HL-60 (cell line): ENCODE measurements at places on chromosomes 6 and 20.
A peak's percentile ranks its signal among the peaks of the same experiment; 100 is the strongest.

DNA sequence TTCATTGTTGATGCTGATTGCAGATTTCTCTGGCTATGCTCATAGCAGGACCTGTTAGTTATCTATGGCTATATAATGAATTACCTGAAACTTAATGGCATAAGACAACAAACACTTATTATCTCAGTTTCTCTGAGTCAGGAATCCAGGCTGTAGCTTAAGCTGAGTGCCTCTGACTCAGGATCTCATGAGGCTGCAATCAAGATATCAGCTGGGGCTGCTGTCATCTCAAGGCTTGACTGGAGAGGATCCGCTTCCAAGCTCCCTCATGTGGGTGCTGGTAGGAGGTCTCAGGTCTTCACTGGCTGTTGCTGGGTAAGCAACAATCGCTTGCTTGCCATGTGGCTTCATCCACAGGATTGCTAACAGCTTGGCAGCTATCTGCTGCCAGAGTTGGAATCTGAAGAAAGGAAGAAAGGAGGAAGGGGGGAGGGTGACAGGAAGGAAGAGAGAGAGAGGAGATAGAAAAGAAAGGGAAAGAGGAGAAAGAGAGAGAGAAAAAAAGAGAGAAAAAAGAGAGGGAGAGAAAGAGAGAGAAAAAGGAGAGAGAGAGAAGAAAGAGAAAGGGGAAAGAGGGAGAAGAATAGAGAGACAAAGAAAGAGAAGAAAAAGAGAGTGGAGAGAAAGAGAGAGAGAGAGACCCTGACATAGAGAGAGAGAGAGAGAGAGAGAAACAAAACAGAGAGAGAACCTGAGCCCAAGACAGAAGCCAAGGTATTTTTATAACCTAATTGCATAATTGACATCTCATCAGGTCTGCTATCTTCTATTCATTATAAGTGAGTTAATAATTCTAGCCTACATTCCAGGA, 579.0 kb upstream of the BTBD3 start:
- DNase-seq, result no peak

DNA sequence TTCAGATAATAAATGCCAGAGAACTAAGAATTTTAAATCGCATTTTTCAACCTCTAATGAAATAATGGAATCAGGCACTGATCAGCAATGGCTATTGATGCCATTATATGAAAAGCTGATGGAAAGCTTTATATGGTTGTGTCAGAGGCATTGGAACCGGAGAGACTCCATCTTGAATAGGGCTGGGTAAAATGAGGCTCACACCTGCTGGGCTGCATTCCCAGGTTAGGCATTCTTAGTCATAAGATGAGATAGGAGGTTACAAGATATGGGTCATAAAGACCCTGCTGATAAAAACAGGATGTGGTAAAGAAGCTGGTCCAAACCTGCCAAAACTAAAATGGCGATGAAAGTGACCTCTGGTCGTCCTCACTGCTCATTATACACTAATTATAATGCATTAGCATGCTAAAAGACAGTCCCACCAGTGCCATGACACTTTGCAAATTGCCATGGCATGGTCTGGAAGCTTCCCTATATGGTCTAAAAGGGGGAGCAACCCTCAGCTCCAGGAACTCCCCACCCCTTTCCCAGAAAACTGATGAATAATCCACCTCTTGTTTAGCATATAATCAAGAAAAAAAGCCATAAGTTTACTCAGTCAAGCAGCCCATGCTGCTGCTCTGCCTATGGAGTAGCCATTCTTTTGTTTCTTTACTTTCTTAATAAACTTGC, 40.2 kb upstream of the CD83 start:
- no peak for DNase-seq

DNA sequence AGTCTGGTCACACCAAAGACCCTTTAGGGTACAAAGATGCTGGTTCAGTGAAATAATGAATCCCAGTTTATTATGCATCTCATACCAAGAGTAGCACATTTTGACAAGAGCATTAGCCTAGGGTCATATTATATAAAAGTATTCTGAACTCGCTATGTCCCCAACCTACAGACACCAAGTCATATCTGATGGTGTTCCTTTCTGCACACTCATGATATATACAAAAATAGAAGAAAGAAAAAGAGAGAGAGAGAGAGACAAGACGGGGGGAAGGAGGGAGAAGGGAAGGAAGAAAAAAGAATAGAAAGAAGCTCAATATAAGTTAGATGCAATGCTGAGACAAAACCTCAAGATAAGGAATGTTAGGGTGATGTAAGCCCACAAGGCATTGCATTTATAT, 131.1 kb downstream of the DST start:
- no peak for DNase-seq

- no peak for DNase-seq
Measured at GRCh38 chr6:137488150-137489045, 5.8 kb downstream of the OLIG3 start.

- peak; percentile 44 for DNase-seq
Measured at GRCh38 chr20:51695574-51696303, 72.5 kb downstream of the ATP9A start.

DNA sequence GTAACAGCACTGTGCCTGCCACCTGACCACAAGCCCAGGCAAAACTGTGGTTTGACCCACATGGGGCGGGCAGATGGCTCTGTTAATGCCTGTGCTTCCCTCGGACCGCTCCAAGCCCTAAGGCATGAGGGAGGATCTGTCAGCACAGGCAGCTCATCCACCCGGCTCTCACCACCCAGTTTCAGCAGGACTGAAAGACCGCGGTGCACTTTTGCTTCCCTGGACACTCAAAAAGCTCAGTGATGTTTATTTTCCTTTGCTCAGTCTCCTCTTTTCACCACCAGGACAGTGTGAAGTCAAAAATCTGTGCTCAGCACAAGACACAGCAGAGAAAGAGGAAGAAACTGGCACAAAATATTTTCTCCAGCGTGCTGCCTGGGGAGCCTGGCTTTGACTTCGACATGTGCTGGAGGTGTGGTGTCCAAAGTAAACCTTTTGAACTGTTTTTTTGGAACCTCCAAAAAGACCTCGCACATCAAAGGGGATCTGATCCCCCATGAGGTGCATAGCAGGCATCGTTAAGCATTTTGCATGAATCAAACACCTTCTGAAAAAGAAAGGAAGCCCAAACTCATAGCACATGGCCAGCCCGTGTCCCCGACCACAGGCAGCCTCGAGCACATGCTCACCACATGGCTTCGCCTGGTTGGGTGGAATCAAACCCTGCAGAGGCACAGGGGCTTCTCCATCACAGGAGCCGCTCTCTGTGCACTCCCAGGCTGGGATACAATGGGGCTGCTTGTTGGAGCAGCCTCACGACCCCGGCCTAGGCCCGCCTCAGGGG, 441.7 kb upstream of the JARID2 start:
- no peak for DNase-seq

DNA sequence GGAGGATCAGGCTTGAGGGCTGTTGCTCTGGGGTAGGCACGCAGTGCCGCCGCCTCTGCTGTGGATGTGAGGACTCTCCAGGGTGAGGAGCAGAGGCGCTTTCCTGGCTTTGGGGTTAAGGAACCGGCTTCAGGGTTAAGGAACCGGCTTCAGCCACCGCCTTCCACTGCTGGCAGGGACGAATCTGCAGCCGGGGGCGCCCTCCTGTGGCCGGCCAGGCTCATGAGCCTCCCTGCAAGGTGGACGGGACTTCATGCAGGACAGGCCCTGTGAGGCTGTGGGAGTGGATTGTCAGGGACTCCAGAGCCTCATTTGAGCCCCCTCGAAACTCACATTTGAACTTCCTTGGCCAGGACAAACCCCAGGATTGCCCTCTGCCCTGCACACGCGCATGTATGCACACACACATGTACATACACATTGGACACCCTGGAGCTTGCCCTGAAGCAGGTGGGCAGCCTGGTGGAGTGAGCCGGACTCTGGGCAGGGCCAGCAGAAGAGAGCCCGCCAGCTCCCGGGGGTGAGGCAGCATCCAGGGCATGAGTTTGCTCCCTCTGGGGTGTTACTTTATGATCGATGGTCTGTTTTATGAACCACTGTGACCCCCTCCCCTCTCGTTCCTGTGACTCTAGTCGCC, 146.9 kb downstream of the PHACTR3 start:
- DNase-seq, result peak; percentile 71

GRCh38 chr6:88480816-88481215, 314.7 kb upstream of the CNR1 start:
- no peak for DNase-seq

DNA sequence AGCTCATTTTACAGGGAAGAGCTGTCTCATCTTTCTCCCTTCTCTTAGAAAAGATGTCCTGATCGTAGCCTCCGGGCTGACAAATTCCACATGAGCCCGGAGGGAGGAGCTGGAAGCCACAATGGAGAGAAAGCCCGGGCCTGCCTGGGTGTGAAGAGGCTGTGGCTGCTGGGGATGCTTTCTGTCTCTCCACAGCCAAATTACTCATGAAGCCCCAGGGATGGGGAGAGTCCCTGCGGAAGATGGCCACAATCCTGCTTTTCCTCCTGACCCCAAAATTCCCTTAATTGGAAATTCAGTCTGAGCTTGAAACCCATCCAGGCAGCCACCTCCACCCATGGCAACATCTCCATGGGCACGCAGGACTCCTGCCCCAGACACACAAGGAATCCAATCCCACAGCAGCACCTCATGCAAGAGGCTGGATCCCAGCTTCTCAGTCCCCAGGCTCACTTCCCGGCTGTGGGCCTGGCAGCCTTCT, 32.4 kb downstream of the JPH2 start:
- DNase-seq, result no peak

DNA sequence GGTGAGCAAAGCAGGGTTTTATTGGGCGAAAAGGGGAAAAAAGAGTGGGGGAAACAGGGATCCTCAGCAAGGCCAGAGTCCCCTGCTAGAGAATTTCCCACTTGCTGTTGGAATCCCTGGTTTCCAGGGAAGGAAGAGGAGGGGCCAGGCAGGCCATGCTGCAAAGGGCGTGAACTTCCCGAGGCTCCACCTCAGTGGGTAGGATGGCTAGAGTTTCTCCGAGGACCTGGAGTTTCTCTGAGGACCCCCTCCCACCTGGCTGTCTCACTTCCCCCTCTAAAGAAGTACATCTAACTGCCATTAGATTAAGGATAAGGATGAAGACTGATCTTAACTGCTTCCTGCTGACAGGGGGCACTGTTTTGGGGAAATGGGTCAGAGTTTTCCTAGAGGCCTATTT, 1239.3 kb upstream of the GJE1 start:
- no peak for DNase-seq

DNA sequence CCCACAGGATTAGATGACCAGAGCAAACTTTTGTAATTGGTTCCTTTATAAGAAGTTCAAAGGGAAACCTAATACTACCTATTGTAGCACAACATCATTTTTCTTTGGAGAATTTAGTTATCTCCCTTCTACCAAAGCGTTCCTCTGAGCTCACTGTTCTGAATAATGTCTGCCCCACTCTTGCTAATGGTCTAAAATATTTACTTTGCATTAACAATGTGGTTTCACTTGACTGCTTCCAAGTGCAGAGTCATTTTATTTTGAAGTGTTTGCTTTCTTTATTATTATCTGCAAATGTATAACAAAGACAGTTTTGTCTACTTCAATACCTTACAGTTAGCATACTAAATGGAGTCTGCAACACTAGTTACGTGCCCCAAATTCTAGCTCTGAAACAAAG, 15.0 kb downstream of the TRAPPC3L start:
- DNase-seq, result no peak

DNA sequence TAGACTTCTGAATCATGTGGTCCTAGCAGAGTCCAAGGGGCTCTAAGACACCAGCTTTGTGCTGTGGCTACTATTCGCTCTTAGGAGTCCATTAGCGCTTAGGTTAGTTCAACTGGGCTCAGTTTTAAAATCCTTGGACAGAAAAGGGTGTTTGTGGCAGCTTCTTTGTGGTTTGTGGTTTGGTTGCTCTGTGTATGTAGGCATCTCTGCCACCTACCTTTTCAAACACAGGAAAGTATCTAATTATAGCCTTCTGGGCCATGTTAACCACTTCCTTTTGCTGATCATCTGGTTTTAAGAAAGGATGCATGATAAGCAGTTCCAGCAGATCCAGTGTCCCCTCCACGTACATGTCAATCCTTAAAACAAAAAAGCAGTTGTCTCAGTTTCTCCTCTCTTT, 10.8 kb downstream of the GSTA4 start:
- DNase-seq, result no peak

- DNase-seq, result no peak
Measured at GRCh38 chr20:33600981-33601380, 61.1 kb upstream of the C20orf144 start.

DNA sequence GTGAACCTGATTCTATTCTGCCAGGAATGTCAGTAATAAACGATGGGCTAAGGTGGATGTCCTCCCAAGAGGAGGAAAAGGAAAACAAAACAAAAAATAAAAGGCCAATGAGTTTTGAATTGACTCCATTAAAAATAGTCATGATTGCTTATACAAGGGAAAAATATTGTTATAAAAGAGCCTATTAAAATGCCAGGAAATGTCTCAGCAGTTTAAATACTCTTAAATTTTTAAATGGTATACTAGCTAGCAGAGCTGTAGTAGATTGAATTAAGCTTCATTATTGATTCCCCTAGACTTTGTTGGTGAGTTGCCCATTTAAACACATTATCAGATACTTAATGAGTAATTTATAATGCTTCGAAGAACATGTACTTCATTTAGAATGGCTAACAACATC, 990.9 kb upstream of the GJE1 start:
- DNase-seq, result no peak

DNA sequence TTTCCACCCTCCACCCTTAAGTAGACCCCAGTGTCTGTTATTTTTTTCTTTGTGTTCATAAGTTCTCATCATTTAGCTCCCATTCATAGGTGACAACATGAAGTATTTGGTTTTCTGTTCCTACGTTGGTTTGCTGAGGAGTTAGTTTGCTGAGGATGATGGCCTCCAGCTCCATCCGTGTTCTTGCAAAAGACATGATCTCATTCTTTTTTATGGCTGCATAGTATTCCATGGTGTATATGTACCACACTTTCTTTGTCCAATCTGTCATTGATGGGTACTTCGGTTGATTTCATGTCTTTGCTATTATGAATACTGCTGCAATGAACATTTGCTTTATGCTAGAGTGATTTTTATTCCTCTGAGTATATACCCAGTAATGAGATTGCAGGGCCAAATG, 301.2 kb downstream of the ADGRG6 start:
- no peak for DNase-seq

DNA sequence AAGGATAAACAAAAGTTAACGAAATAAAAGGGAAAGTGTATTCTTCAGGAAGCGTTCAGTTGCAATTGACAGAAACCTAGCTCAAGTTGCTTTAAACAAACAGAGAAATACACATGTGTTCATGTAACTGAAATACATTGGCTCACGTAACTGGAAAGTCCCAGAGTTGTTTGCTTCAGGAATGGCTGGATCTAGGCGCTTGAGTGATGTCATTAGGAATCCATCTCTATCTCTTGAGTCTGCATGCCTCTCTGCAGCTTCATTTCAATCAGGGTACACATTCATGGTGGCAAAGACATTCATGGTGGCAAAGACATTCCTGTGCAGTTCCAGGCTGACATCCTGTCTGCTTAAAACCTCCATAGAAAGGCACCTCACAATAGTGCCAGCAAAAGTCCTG, 45.4 kb upstream of the EYA2 start:
- DNase-seq, result no peak
